Activated naive CD4-positive, alpha-beta T cell treated with Interleukin-2 at 50 U/mL for 16 hours (primary cell): ENCODE measurements at places on chromosomes 4 and X.

GRCh38 chr4:81195475-81195874 is 19.5 kb downstream of the PRKG2 start:
- no peak for DNase-seq

- no peak for DNase-seq
These were observed 409.8 kb downstream of the STIM2 start for GRCh38 chr4:27270435-27270834.

DNA sequence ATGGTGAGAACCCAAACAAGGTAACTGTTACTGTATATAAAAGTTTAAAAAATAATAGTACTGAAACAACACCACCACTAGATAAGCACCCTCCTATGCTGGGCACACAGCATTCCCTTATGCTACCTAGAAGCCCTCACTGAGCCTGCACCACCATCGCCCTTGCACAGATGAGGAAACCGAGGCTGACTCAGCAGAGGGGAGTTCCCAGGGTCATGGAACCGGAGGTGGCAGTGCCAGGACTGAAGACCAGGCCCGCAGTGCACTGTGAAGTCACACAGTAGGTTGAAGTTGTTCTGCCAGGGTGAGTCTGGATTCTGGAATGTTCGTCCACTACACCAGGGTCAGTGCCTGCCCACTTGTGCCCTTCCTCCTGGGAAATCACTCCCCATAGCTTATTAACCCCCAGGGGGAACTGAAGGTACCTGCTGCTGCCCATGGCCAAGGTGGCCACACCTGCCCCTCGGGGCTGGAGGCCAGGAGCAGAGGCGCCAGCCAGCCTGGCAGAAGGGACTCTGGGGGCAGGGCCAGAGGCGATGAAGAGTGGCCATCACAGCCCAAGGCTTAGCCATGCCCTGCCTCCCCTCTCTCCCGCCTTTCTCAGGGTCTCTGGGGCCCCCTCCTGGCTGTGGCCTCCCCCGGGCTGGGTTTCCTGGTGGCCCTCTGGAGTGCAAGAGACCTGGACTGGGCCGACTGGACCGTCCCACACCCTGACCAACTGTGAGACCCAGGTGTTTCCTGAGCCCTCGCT is 15.1 kb upstream of the ABLIM2 start:
- DNase-seq: no peak

GRCh38 chr4:156977435-156978160 is 6.0 kb upstream of the PDGFC start:
- DNase-seq: no peak

DNA sequence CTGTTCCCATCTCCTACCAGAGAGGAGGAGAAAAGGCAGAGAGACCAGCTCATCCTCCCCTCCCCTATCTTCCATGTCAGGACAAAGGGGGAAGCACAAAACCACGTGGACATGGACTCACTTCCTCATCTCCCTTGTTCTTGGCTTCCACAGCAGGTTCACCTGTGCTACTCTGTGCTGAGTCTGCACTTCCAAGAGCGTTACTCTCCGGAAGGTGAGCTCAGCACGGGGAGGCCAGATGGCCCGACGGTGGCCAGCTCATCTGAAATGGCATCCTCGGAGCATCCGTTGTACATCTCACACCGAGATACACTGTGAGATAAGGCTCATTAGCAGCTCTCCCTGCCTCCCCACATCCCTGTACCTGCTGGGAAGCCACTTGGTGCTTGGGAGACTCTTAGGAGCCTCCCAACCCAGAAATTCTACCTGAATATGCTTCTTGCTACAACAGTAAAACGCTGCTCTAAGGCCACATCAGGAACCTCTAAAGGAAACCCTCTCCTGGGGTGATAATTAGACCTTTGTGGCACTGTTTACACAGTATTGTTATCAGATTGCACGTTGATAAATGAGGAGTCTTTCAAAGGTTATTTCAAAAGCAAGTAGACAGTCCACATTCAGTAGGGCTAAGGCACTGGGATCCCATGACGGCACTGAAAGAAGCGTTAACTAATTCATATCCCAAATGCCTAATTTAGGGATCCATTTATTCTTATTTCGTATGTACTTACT is 19.4 kb downstream of the LGI2 start:
- DNase-seq: no peak

GRCh38 chr4:27779827-27780226 is 919.2 kb downstream of the STIM2 start:
- no peak for DNase-seq

GRCh38 chr4:137674066-137674465 is 141.8 kb upstream of the PCDH18 start:
- no peak for DNase-seq

DNA sequence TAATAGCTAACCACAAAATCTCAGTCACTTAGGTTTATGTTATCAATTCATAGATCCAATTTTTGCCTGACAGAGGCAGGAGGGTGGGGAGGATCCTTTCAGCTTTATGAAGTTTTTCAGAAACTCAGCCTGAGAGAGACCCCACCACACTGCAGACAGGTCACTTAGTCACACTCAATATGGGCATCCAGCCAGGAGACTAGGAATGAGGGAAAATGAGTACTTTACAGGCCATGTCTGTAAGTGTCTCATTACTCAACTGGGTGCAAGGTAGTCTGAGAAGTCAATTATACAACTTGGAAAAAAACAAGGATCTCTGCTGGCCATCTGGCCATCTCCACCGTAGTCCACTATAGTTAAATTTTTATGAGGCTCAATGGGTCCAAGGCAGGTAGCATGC is 365.9 kb downstream of the INPP4B start:
- no peak for DNase-seq

- DNase-seq: no peak
These were observed 22.6 kb downstream of the RNF212 start for GRCh38 chr4:1090465-1091440.

DNA sequence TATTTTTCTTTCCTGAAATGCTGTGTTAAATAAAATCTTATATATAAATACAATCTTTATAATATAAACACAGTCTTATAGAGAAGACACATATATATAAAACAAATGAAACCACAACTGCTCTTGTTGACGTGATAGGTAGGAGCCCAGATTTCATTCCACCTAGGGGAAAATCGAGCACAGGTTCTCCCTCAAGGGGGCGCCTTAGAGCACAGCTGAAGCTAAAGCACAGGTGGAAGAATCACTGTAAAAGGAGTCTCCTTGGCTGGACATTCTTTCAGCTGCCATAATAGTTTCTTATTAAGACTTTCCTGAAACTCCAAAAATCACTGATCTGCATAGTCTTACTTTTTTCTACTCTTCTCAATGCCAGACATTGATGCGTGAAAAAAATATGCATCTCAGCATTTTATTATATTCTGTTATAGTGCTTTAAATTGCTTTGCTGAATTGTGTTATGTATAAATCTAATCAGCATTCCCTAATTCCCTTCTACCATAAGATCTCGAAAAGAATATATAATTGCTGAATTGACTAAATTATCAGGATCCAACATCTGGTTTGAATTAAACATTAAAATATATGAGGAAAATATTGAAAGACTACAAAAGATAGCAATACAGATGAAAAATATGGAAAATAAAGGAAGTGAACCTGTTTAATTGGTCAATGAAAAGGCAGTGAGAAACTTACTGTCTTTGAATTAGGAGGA is 25.5 kb upstream of the RXFP1 start:
- DNase-seq: peak; percentile 5

DNA sequence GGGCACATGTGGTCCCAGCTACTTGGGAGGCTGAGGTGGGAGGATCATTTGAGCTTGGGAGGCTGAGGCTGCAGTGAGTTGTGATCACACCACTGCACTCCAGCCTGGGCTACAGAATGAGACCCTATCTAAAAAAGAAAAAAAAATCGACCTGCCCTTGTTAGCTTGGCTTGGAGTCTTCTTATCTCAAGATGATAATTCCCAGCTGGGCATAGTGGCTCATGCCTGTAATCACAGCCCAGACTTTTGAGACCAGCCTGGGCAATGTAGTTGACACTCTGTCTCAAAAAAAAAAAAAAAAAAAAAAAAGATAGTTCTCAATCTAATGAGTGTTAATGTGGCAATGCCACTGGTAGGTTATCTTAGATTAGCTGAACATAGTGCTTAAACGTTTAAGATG is 41.0 kb downstream of the QRFPR start:
- DNase-seq: no peak

DNA sequence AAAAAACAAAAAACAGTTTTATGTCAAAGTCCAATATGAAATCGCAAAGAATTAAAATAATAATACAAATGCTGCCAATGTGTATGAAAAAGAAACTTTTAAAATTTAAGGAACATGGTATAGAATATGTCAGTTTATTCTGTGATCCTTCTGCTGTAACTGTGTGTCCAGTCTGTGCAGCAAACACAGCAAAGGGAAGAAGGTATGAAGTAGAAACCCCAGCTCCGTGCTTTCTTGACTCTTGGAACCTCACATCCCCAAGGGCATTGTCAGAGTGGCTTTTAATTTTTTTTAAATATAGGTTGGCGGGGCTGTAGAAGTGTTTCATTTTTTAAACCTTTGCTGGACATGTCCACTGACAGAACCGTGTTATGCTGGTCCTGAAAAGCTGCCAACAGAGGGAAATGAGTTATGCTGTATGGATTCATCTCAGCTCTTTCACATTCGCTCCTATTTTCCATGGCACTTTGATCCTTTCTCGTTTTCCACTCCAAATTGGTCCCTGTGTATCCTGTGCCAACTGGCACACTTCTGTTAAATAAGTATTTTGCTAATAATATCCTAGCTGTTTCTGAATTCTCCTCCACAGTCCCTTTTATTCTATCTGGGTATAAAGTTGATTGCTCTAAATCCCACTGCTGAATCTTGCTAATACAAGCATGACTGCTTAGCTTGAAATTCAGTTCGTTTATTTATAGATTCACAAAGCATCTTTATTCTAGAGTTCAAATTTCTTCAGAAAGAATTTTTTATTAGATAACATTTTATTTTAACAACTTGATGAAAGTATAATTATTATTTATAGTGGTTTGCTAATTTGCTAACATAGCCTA is 127.0 kb upstream of the DDIT4L start:
- no peak for DNase-seq
